ENCODE measurements at places on chromosomes 5 and 9.

GRCh38 chr5:167658889-167659288 is 632.6 kb upstream of the WWC1 start:
- no peak for DNase-seq

DNA sequence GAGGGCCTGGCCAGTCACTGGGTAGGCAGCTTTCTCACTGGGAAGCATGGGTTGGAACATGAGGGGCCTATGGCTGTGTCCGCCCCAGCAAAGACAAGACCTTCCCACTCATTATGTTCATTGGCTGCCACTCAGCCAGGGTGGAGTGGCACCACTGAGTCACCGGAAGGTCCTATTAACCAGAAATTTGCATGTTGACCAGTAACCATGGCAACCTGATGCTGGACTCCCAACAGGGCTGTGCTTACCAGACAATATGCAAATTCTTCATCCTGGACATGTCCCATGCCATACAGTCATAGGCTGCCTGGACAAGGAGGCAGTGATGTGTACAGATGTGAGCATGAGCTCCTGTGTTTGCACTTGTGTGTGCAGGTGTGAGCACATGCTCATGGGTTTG is 66.7 kb downstream of the PSD2 start:
- DNase-seq, result no peak

- no peak for DNase-seq
Observed at GRCh38 chr5:149228618-149229297, 42.9 kb upstream of the AFAP1L1 start.

GRCh38 chr9:32441678-32442077 is 57.2 kb downstream of the ACO1 start:
- DNase-seq, result no peak

DNA sequence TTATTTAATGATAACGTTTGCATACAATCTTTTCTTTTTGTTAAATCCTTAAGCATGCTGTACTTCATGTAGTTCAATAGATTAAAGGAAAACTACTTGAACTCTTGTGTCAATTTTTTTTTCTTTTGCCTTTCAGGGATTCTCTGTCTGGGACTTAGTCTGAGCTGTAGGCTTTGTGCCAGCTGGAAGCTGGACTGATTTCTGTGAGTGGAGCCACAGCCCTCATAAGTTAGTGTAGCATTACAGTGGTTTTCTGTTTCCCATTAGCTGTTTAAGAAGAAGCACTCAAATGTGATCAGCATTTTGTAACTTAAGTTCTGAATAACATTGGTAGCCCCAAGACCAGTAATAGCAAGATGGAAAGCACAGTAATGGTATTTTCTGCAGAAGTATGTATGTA is 330.6 kb upstream of the MEF2C start:
- DNase-seq, result no peak

- DNase-seq, result no peak
Observed at GRCh38 chr5:125346316-125346715, 599.9 kb upstream of the ZNF608 start.

DNA sequence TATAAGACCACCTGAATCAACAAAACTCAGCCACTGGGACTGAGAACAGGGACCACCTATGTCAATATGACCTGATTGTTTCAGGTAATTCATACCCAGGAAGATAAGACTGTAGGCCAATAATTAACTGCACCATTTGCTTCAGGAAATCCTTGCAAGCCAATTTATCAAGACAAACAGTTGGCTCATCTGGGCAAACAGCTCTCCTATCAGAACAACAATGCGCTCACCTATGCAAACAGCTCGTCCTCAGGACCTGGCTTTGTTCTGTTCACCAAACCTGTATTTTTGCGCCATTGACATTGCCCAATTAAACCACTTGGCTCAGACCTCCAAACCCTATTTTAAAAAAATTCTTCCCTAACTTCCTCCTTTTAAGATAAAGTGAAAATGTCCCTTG is 92.3 kb upstream of the MARCHF11 start:
- DNase-seq, result no peak

GRCh38 chr5:38576442-38576841 is 20.0 kb upstream of the LIFR start:
- DNase-seq, result no peak

- DNase-seq, result no peak
Observed at GRCh38 chr9:81686614-81687520, 2.5 kb downstream of the TLE1 start.

- DNase-seq, result peak; percentile 7
Observed at GRCh38 chr5:18393565-18394442, 759.5 kb downstream of the TAF11L14 start.

DNA sequence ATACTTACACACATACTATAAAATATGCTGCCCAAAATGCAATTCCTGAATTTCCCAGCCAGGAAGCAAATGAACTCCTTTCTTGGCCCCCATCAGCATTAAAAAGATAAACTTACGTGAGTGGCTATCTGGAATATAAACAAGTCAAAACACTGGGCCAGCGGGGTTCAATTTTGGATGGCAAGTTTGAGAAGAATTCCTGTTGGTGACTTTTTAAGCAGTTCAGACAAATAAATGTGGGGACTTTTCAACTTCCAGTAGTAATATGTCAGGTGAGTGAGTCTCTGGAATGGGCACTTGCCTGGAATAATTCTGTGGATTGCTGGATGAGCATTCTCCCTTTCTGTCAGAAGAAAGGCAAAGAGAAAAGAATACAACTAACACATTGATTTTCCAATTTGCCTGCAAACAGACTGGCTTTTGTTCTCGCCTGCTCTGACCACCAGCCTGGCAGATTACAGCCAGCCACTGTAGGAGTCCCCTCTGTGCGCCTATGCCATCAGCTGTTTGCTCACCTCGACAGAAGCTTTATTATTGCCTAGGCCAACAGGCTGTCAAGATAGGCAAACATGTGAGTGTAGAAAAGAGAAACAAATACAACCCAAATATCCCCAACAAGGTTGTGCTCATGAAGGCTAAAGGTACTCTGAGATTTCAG is 78.6 kb downstream of the MRPS27 start:
- no peak for DNase-seq

DNA sequence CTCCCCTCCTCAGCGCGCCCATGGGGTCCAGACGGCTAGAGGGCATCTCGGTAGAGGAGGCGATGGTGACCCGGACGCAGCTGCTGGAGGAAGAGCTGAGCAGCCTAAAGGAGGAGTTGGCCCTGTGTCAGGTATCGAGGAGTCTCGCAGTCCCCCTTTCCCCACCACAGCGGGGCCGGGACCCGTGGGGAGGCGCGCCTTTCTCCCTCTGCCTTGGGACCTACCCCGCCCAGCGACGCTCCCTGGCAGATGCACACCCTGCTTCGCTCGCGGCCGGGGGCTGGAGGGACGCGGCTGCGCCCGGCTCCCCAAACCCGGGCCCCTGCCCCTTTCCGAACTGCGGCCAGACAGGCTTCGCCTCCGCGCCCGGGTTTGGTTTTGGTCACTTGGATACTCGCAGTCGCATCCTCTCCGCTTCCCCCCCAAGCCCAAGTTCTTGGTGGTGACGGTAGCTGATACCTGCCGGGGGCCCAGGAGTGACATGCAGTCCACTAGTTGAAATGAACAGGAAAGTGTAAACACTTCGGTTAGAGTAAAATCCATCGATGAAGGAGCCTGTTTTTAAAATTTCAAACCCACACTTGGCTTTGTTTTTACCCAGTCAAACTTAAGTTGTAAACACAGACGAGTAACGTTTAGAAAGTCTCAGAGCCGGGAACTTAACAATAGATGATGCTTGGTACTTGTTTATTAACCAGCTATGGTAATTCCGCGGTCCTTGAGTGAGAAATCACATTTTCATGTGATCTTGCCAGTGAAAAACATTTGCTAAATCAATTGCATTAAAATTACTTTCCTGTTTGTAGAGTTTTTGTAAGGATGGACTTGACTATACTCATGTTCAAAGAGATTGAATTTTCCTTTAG is 688 bp downstream of the CNTLN start:
- no peak for DNase-seq

DNA sequence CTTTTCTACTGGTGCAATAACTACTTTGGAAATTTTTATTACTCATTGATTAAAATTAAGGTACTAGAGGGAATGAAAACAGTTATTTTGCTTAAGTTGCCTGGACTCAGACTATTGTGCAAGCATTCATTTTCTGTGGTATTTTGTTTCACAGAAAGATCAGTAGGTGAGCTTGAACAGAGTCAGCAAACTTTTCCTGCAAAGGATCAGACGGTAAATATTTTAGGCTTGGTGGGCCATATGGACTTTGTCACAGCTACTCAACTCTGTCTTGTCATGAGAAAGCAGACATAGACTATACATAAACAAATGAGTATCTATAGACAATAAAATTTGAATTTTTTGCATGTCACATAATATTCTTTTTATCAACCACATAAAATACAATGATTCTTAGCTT is 1036.4 kb downstream of the NR2F1-AS1 start:
- no peak for DNase-seq

- no peak for DNase-seq
Observed at GRCh38 chr5:154325566-154325965, 120.2 kb upstream of the SAP30L start.

DNA sequence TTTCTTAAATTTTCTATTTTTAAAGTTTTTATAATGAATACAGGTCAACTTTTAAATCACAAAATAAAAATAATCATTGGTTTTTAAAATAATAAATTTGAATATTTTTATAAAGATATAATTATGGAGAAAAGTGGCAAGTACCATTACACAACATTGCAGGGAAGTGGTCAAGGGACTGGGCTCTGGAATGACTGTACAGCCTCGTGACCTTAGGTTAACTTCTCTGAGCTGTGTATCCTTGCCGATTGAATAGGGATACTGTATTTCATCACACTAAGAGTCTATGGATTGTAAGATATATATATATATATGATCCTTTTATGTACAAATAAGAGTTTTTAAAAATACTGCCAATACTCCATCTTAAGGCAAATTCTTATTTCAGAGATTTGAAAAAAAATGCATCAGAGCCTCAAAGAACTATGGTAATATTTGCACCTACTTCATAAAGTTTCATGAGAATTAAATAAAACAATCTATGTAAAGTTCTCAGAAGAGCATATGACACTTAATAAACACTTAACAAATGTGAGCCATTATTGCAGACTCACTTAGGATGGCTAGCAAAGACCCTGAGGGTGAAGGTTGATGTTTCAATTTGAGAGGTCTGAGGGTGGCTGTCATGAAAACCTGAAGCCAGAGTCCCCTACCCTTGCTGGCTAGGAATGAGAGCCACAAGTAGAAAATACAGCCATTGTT is 136.5 kb downstream of the CCDC192 start:
- no peak for DNase-seq

DNA sequence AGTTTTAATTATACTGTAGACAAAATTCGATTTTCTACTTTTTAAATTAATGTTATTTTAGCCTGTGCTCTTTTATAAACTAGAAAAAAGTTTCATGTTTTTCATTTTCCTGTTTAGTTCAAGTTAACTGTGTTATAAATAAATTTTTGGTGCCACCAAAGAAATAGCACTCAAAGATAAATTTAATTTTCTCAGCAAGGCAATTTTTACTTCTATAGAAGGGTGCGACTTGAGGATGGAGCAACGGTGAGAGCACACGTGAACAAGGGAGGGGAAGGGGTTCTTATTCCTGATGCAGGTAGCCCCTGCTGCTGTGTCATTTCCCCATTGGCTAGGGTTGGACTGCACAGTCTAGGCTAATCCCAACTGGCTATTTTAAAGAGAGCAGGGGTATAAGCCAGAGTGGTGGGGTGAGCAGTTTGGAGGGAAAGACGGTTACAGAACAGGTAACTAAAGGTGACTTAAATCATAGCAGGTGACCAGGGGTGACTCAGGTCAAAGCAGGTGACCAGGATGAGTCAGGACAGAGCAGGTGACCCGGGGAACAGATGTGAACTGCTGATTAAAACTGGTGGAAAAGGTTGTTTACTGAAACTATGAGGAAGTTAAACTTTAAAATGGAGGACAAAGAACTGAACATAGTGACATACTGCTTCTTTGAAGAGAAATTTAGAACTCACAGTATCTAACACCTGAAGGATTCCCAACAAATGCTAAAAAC is 104.6 kb upstream of the GPBP1 start:
- no peak for DNase-seq

- no peak for DNase-seq
Observed at GRCh38 chr5:123037104-123037418, 536 bp upstream of the PPIC start.
